Activated CD4-positive, CD25-positive, alpha-beta regulatory T cell treated with anti-CD3 and anti-CD28 coated beads, Interleukin-2, amount 50 U/mL, for 24 hours (primary cell): ENCODE measurements at places on chromosomes 13 and 19.

- ATAC-seq, result no peak
These were observed 6.1 kb downstream of the PTGIR start for GRCh38 chr19:46618670-46619231.

GRCh38 chr19:12111943-12112637 lies 28.1 kb downstream of the ZNF20 start:
- ATAC-seq, result no peak

GRCh38 chr13:85974608-85975366 lies 175.6 kb upstream of the SLITRK6 start:
- ATAC-seq, result no peak

GRCh38 chr13:35531526-35531925 lies 55.0 kb upstream of the MAB21L1 start:
- no peak for ATAC-seq

- no peak for ATAC-seq
These were observed 35.6 kb downstream of the RASA3 start for GRCh38 chr13:114096811-114097211.

GRCh38 chr13:61110732-61111131 lies 304.9 kb downstream of the PCDH20 start:
- no peak for ATAC-seq

- no peak for ATAC-seq
These were observed 14.8 kb upstream of the UFM1 start for GRCh38 chr13:38334845-38335244.

DNA sequence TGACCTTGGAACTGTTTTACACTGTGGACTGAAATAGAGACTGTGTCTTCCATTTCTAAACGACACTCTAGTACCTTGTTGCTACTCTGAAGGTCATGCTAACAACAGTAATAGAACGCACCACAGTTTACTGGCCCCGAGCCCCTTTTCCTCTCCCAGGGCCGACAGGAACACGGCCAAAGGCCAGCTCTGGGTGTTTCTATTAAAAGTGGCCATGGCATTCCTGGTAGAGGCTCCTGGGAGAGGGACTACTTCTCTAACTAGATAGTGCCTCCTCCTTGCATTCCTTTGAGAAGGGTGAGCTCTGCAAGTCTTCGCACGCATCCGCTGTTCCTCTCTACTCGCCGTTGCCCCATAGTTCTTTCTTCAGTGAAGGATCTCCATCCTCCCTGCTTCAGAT lies 18.7 kb upstream of the SIAH3 start:
- no peak for ATAC-seq

DNA sequence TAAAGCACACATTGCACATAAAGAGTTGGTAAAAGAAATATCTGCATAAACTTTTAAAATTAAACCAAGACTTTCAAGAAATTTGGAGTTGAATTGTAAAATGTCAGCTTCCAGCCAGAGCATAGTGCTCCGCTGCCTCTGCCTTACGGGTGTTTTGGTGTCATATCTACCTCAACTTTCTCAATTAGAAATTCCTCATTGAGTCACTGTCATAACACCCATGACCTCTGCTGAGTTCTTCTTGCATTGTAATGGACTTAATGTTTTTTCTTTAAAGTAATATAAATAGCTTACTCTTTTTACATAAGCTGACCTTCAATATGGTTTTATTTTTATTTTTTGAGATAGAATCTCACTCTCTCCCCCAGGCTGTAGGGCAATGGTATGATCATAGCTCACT lies 551.0 kb upstream of the NBEA start:
- no peak for ATAC-seq

GRCh38 chr19:55479045-55479444 lies 2.6 kb downstream of the ZNF628 start:
- no peak for ATAC-seq

GRCh38 chr19:15091918-15092753 lies 10.1 kb downstream of the OR1I1 start:
- no peak for ATAC-seq

- ATAC-seq, result no peak
These were observed 98.7 kb downstream of the COL4A2 start for GRCh38 chr13:110405597-110406450.

DNA sequence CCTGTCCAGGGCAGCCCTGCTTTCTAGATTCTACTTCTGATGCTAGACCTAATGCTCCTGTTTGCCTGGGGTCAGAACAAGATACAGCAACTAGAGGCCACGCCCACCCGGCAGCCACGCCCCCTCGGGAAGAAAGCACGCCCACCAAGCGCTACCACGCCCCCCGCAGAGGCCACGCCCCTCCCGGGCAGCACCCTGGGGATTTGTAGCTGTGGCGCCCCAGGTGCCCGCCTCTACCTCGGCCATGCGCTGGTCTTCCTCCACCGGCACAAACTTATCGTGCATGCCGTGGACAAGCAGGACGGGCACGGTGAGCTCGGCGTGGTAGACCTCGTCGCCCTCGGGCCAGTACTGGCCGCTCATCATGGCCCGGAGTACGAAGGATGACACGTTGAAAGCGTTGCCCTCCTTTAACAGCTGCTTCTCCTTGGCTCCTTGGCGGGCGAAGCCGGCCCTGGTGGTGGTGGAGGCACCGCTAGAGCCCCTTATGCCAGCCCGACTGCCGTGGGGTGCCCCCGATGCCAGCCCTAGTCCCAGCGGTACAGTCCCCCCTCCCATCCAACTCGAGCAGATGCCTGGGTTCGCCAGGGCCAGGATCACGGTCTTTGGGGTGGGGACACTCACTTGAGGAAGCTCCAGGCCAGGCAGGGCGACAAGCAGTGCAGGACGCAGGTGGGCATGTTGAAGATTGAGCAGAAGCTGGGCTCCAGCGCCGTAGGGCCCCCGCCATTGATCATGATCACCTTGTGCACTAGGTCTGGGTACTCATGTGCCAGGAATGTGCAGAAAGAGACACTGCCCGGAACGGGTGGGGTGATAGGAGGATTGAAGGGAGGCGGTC lies 9.0 kb downstream of the ABHD8 start:
- ATAC-seq, result no peak

DNA sequence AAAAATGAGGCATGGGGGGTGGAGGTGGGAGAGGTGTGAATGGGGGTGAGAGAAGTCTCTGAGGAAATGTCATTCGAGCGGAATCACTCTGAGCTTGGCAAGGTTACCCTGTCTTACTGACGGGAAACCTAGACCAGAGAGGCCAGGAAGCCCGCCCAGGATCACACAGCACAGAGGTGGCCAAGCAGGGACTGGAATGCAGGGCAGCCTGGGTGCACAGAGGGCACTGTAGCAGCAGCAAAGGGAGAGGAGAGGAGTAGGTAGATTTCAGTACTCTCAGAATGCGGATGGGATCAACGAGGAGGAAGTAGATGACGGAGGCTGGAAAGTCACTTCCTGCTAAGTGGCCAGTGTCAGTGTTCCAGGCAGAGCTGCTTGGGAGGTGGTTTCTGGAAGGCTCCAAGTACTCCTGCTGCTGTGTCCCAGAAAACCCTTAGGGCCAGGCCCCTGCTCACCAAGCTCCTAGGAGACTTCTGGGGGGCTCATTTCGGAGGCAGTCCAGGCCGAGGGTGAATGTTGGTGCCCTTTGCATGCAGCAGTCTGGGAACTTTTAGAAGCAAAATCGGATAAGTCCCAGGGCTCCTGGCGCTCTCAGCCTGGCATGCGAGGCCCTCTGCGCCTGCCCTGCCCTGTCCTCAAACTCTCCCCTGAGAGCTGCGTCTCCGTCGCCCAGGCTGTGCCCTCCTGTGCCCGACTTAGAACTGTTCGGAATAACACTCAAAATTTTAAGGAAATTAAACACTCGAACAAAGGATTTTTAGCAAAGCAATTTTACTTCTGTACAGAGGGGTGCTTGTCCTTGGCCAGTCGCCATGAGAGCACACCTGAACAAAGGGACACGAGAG lies 33.5 kb downstream of the DNM2 start:
- ATAC-seq, result no peak

- no peak for ATAC-seq
These were observed 31.9 kb downstream of the PTPRS start for GRCh38 chr19:5308451-5309437.
